D341Med (cell line): ENCODE measurements at places on chromosomes 12 and 14.

- no peak for DNase-seq
Measured at GRCh38 chr14:25032092-25032784, 17.7 kb downstream of the STXBP6 start.

DNA sequence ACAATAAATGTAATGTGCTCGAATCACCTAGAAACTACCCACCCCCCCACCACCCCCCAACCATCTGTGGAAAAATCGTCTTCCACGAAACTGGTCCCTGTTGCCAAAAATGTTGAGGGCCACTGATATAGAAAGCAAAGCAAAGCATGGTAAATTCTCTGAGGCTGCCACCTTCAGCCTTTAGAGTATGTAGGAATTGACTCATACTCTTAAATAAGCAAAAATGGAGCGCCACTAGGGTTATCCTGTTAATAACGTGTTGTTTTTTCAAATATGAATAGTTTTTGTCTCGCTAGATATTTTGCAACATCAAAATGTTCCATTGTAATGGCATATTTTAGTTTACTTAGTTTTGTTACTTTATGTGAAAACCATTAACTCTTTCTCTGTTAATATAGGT is 18.2 kb downstream of the DYNC1H1 start:
- DNase-seq, result no peak

DNA sequence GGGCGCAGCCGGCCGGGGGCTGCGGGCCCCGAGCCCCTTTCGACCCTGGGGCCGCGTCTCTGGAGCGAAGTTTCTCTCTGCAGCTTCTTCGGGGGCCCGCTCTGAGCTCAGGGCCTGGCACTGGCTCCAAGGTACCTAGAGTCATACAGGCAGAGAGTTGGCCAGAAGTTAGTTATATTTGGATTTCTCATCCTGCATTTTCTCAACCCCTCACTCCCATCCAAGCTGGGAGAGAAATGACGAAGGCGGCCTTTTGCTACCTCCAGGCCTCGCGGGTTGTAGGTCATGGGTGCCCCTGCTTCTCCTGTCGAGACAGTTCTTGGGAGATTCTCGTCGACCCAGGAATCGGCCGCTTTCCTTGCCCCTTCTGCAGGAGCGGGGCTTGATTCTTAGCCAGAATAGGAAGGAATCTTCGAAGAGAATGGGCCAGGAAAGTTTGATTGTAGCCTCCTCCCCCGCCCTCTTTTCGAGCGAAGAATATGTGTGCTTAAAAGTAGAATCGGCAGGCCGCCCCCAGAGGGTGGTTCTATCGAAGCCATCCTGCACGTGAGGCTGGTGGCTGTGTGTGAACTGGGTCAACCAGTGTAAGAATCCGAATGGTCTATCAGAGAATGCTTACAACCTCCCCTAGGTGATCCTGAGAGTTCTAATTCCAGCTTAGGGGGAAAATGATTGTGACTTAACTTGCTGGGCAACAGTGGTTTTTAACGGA is 785 bp downstream of the MLEC start:
- DNase-seq, result no peak

DNA sequence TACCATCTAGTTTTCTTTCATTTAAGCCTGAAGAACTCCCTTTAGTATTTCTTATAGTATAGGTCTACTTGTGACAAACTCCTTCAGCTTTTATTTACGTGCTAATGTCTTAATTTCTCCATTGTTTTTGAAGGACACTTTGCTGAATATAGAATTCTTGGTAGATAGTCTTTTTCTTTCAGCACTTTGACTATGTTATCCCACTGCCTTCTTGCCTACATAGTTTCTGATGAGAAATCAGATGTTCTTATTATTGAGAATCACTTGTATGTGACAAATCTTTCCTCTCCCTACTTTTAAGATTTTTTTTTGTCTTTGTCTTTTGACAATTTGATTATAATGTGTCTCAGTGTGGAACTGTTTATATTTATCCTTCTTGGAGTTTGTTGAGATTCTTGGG is 5.1 kb upstream of the MIS18BP1 start:
- no peak for DNase-seq

DNA sequence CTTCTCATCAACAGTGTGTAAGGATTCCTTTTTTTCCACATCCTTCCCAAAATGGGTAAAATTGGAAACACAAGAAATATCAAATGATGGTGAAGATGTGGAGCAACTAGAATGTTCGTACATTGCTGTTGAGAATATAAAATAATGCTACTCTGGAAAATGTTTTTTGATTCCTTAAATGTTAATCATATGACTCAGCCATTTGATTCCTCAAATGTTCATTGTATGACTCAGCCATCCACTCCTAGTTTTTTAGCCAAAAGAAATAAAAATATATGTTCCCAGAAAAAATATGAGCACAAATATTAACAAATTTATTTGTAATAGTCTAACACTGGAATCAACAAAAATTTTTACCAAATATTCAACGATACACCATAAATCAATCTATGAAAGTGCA is 1108.6 kb downstream of the LRFN5 start:
- no peak for DNase-seq
